ENCODE measurements at places on chromosomes 11 and 22.

GRCh38 chr22:48742556-48743343 lies 1084.9 kb downstream of the BRD1 start:
- peak; percentile 30 for DNase-seq

DNA sequence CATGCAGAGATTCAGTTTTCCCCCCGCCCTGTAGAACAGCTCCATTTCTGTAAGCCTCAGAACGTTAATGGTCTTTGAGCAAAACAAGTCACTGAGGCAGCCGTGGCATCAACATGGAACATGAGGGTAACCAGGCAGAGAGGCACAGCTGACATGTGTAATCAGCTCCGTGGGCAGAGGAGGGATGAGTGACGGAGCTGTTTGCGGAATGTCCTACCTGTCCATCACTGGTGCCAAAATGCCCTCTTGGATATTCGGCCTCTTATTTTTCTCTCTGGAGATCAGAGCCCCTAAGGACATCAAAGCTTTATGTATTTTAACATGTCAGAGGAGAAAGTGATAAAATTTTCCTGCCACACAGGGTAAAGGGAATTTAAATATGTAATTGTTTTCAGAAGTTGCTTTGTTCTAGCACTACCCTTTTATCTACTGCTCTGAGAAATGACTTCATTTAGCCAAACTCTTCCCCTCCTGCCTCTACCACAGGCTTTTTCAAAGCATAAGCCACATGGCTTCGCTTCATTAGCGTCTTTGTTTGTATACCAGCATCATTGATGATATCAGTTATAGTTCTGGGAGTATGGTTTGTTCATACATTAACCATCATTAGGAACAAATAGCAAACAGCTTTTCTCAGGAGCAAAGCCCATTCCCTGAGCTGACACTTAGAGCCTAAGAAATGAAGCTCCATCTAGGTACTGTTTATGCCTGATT lies 32.9 kb downstream of the C11orf71 start:
- DNase-seq: no peak

DNA sequence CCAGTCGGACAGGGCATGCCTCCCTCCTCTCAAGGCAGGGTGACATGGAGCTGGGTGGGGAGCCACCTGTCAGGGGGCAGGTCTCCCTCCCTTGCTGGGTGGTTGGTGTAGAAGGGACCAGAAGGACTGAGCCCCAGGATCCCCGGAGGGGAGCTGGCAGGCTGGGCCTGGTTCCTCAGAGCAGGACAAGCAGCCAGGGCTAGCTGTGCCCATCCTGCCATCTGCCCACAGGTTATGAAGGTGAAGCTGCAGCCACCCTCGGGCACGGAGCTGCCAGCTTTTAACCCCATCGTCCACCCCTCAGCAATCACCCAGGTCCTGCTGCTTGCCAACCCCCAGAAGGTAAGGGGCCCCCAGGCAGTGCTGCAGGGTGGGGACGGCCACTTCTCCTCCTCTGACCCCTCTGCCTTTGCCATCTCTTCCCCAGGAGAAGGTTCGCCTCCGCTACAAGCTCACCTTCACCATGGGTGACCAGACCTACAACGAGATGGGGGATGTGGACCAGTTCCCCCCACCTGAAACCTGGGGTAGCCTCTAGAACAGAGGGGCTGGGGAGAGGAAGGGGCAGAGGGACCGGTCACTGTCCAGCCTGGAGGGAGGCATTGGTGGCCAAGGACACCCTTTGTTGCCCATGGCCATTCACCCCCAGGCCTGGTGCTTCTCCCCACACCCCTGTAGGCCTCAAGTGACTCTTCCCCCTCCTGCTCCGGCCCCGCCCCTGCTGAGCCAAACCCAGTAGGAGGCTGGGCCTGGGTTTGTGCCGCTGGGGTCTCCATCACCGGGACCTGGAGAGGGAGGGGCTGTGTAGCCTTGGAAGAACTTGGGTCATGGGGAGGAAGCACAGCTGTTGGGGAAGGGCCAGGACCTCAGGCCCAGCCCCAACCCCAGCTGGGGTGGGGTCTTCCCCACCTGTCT lies 7.0 kb upstream of the SH3BP1 start:
- peak; percentile 73 for DNase-seq

- DNase-seq: no peak
Measured at GRCh38 chr11:121936370-121936769, 179.6 kb downstream of the BLID start.

DNA sequence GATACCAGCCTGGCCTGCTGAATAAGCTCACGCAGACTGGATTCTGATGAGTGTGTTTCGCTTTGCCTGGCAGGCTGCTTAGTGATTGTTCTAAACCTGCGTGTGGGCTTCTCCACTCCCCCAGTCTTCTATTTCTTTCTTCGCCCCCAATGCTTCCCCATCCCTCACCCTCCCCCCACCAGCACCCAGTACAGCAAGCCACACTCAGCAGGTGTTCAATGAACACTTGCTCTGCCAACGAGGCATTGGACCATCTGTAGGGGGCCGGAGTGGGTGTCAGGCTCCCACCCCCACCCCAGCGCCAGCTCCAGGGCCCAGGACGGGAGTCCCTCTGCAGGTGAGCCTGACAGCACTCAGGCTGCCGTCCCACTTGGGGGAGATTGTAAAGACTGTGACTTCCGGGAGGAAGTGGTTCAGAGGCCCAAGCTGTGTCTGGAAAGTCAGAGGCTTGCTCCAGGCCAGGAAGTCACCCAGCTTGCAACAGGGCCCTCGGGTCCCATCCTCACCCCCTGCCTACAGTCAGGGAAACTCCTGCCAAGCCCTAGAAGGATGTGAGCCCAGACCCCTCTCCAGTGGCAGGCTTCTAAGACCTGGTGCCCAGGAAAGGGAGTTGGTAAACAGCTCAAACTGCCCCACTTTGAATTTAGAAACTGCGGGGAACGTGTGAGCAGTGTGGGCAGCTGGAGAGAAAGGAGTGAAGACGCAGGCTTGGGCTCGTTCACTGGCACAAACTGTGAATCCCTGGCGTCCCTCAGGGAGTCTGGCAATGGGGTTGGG lies 66.3 kb upstream of the PRDM11 start:
- DNase-seq: peak; percentile 70
